Fibroblast of skin of right quadriceps (primary cell): ENCODE measurements at places on chromosomes 2 and 18.

GRCh38 chr18:62518460-62519375 lies 4.1 kb upstream of the ZCCHC2 start:
- DNase-seq, result peak; percentile 44

GRCh38 chr18:34834897-34835296 lies 124.8 kb downstream of the DTNA start:
- peak; percentile 20 for DNase-seq

GRCh38 chr2:203200866-203201265 lies 38.0 kb upstream of the CYP20A1 start:
- no peak for DNase-seq

GRCh38 chr2:197982565-197982964 lies 178.2 kb downstream of the PLCL1 start:
- DNase-seq, result no peak

- DNase-seq, result peak; percentile 53
Observed at GRCh38 chr2:215461836-215462532, 26.1 kb upstream of the FN1 start.

DNA sequence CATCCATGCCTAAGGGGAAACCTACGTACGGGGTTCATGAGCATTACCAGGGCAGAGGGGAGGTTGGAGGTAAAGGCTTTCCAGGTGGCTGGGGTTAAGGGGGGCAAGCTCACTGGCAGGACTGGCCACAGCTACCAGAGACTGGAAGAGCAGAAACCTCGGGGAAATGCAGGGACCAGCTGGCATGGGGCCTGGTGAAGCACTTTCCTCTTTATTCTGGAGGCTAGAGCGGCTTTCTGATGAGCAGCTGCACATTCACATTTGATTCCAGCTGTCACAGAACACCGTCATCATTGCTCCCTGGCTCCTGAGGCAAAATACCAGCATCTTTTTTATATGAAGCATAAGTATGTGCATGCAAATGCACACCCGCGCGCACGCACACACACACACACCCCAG lies 28.7 kb upstream of the LRRC30 start:
- DNase-seq, result no peak

DNA sequence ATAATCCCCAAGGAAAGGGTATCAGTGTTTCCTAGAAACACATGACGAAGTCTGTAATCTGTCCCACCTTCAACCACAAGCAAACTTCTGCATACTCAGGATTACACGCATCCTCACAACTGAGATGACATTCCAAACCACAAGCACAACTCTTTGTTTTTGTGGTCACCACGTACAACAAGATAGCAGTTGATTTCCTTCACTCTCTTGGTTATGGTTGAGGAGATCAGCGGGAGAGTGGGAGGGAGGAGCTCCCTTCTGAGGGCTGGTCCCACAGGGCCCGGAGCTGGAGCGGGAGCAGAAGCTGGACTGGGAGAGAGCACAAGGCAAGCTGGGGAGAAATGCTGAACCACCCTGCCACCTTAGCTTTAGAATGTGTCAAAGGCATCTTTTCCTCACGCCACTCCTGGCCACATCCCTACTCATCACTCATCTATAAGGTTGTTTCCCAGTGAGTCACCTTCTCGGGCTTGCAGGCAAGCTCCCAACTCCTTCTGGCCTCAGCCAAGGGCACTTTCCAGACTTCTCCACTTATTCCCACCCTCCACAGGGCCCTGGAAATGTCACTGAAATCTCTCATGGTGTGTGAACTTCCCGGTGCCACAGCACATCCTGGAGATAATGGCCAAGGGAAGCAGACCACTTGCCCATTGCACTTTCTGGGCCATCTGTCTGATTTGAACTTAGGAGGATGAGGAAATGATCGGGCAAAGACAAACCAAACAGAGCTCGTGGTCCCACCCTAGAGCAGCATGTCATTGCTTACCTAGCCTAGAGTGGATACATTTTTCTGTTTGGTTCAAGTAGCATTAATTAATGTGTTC lies 98.9 kb upstream of the LGALSL start:
- DNase-seq, result peak; percentile 85

GRCh38 chr2:78202986-78203670 lies 681.0 kb upstream of the LRRTM4 start:
- DNase-seq, result no peak

DNA sequence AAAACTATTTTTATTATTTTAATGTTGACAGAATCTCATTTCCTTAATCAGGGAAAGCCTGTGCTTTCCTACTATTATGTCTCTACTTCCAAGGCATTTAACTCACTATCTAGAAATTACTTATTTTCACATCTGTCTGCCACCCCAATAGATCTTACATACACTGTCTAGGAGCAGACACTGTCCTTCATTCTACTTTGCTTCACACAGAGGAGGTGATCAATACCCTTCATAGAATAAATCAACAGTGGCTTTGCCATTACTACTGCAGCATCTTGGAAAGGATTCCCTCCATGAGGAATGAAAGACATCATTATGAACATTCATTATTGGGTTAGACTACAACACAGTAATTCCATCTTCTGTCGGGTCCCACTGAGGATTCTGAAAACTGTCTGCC lies 31.7 kb downstream of the CDH20 start:
- no peak for DNase-seq

GRCh38 chr2:118859157-118859770 lies 11.8 kb upstream of the EN1 start:
- no peak for DNase-seq

DNA sequence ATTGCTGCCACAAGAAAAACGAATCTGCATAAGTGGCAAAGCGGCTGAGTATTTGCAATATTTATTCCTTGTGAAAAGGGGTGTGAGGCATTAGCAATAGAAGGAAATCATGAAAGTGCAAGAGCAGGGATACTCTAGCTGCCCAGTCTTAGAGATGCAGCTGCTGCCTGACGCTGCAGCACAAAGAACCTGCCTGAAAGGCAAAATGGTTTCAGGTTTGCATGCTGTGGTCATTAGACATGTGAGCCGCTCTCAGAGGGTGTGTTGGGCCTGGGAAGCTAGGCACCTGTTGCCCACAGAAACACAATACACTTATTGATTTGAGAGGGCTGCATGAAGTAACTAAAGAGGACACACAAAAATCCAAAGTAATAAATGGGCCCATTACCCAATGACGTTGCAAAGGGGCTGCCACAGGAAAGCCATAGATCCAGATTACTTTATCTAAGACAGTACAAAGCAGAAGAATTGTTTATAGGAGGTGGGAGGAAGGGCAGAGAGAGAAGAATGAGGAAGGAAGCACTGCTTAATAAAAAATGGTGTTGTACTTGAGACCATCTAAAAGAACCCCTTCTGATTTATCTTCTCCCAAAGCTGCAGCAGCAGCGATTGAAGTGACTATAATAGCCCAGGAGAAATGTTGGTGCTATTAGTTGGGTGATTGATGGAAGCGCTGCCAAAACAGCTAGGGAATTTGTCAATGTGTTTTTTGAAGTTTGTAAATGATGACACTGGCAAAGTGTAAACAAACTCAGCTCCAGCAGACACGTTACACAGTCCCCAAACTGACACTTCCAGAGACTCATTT lies 492.4 kb upstream of the ACVR2A start:
- DNase-seq, result no peak

DNA sequence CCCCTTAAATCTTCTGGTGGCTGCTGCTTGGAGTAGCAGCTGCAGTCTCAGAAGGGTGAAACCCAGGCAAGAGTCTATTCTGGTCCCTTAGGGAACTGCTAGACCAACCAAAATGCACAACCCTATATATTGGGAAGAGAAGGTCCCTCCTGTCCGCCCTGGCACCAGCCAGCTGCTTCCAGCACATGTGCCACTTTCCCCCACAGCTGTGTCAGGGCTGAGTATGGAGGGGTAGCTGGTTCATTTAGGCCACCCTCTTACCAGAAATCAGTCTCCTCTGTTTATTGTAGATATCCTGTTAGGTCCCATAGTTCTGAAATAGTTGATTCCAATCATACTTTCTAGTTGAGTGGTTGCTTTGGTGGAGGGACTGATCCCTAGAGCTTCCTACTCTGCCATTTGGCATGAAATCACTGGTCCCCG lies 68.9 kb downstream of the BIRC6 start:
- DNase-seq, result peak; percentile 73

DNA sequence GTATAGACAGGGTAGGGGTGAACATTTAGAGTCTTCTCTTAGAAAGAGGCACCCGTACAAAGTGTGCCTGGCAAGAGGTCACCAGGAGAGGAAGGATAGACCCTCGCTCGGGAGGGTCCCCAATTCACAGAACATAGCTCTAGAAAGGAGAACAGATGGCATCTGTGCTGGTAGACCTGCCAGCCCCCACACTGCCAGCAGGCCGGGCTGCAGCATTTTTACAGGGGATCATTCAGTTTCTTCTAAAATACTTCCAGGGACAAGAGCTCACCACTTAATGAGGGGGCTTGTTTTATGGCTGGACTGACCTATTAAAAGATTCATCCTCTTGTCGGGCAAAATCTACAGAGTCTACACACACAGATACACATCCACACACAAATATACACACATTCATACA lies 149.9 kb downstream of the SEPTIN10 start:
- no peak for DNase-seq

DNA sequence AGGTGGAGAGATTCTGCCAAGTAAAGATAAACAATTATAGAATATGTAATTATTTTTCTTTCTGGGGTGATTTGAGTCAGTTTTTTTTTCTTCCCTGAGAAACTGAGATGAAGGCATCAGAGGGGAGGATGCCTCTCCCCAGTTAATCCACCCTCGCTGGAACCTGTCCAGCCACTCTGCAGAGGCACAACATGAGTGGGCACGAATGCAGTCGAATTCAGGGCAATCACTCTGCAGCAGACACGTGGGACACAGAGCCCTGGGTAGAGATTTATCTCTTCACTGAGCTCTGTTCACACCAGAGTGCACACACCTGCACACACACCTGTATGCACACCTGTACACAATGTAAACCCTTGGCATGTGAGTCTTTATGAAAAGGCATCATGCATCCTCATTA lies 154.2 kb downstream of the DCDC2C start:
- no peak for DNase-seq

- no peak for DNase-seq
Observed at GRCh38 chr2:16055848-16056580, 115.7 kb downstream of the MYCN start.

GRCh38 chr18:73283788-73284187 lies 416.0 kb upstream of the NETO1 start:
- DNase-seq, result peak; percentile 38

GRCh38 chr18:79169958-79170555 lies 100.9 kb downstream of the ATP9B start:
- peak; percentile 11 for DNase-seq

DNA sequence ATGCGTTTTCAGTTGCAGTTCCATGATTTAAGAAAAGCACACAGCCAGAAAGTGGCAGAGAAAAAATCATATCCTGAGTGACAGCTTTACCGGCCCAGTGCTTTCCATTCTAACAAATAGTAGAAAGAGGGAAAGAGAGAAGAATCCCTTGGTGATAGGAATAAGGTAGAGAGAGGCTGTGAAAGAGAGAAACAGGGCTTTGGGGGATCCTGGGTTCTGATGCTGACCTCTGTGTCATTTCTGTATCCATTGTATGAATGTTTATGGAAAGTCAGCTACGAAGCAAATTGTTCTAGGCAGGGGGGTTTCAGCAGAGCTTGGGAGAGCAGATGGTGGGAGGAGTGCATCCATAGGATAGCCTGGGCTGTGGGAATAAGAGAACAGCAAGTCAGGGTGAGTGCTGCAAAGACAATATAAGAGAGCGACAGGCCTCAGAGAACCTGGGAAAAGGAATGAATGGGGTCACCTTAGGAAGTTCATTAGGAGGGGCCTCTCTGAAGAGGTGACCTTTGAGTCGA lies 203.4 kb upstream of the TNP1 start:
- DNase-seq, result no peak

GRCh38 chr18:23824240-23824639 lies 135.0 kb downstream of the LAMA3 start:
- DNase-seq, result no peak

- no peak for DNase-seq
Observed at GRCh38 chr2:226544596-226545210, 254.9 kb downstream of the IRS1 start.

- no peak for DNase-seq
Observed at GRCh38 chr2:11092701-11093335, 62.4 kb upstream of the SLC66A3 start.

GRCh38 chr2:62459106-62459505 lies 46.9 kb downstream of the TMEM17 start:
- DNase-seq, result peak; percentile 16

- DNase-seq, result no peak
Observed at GRCh38 chr18:26459340-26459739, 89.0 kb downstream of the KCTD1 start.

- no peak for DNase-seq
Observed at GRCh38 chr2:101018934-101019333, 16.8 kb downstream of the RPL31 start.

DNA sequence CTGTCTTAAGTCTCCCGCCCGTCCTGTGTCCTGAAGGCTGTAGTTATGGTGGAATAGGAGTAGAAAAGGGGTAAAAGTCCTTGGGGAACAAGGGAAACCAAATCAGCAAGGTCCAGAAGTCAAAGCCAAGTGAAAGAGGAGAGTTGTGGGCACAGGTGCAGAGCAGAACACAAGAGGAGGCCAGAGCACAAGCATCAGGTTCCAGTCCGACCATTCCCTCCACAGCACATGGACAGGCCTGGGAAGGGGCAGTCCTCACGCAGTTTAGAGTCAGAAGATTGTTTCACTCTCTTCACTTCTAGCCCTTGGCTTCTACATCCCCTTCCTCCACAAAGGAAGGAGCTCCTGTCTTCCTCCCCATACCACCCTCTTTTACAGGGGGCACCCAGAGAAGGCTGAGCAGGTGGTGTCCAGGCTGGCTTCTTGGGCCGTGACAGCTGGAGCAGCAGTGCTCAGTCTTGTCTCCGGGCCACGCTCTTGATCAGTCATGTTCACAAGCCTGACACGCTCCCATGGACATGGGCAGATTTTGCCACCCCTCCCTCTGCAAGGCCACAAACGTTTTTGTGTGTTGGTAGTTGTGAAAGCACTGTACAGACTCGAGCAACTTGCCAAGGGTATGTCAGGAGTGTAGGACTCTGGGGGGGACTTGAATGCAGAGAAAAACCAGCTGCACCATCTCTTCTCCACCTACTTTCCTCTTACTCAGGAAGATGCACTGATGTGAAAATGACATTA lies 138.5 kb upstream of the DAPL1 start:
- no peak for DNase-seq

GRCh38 chr2:196331143-196331542 lies 159.8 kb upstream of the STK17B start:
- DNase-seq, result peak; percentile 57

- no peak for DNase-seq
Observed at GRCh38 chr2:156947261-156947660, 310.2 kb upstream of the GALNT5 start.

- peak; percentile 19 for DNase-seq
Observed at GRCh38 chr18:183769-184168, 25.4 kb downstream of the USP14 start.

DNA sequence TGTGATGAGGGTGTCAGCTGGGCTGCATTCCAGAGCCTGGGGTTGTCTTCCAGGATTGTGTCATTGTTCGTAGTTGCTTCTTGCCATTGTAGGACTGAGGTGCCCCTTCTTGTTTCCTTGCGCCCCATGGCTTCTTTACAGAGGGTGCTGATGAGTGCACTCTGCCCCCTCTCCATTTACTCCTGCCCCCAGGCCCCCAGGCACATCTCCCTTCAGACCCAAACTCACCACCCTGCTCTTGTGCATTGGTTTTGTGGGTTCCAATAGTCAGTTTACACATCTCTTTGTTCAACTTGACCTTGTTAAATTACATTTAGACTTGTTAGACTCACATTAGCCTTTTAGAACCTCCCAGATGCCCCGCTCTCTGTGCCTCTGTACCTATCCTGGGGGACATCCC lies 33.1 kb downstream of the HJURP start:
- DNase-seq, result no peak

- no peak for DNase-seq
Observed at GRCh38 chr2:157329524-157329923, 3.9 kb upstream of the ERMN start.

GRCh38 chr2:117064021-117064420 lies 750.5 kb upstream of the DDX18 start:
- DNase-seq, result no peak
